Stimulated activated CD4-positive, alpha-beta T cell treated with anti-CD3 and anti-CD28 coated beads, Interleukin-15, amount 100 ng/mL, for 1 hour (primary cell): ENCODE measurements at places on chromosomes 6 and 20.

DNA sequence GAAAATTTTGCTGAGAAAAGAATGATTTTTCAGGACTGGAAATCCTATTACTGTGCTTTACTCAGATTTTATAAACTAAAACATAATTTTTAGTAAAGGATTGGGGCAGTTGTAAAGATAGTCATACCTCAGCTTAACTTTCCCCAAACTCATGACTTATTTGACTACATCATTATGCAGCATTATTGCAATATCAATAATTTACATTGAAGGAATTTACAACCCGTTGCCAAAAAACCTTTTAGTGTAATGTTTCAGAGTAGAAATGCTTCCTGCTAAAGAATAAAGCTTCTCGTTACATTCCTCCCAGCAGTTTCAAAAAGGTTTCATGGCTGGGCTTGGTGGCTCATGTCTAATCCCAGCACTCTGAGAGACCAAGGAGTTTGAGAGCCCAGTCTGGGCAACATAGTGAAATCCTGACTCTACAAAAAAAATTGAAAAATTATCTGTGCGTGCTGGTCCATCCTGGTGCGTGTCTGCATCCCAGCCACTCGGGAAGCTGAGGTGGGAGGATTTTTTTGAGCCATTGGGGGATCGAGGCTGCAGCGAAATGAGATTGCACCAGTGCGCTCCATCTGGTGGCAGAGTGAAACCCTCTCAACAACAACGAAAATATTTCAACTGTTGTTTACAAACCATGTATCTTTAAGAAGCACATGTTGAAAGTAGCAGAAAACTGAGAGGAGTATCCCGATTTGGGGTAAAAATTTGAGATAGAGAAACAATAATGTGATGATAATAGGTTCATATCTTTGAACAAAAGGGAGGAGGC lies 4.4 kb downstream of the AMD1 start:
- DNase-seq = no peak

DNA sequence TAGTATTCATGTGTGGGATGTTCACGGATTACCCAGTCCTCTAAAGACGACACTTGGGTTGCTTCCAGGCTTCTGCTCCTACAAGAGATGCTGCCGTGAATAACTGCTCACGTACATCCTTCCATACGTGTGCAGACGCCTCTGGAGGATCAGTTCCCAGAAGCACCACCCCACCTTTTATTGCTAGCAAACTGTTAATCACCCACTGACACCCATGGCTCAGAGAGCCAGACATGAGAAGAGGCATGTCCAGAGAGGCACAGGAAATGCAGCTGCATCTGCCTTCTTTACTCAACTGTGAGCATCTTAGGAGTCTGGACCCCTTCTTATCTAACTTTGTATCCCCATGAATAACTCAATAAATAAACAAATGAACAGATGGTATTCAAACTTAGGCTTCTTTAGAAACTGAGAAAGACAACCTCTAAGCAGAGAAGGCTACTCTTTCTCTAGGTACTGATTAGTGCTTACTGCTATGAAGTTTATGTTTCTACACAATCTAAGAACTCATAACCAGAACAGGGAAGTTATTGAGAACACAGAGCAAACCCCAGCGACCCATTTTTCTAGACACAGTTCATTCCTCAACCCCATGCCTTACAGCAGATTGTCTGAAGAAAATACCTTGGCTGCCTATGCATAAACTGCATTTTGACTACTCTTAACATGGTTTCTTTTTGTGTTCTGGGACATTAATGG lies 228.7 kb upstream of the RREB1 start:
- no peak for DNase-seq

- no peak for DNase-seq
Observed at GRCh38 chr6:106170030-106170791, 84.1 kb downstream of the PRDM1 start.

DNA sequence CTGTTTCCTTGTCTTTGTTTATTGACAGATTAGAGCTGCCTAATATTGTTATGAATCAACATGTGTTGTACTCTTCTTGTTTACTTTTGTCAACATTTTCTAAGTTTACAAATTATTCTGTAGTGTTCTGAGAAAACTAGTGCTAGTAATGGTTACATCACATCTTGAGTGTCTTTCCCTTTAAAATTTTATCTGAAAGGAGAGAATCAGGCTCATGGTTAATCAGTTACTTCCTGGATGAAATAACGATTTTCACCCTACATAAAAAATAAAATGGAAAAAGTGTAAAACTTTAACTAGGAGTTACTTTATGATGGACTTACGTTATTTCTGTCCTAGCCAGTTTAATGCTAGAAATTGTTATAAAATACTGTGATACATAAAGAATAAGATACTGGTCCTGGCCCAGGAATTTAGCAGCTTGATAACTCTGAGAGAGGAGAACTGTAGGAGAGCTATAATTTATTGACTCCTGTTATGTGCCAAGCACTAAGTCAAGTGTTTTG lies 26.4 kb upstream of the BMP5 start:
- DNase-seq = no peak

GRCh38 chr20:13461849-13462458 lies 176.8 kb downstream of the TASP1 start:
- no peak for DNase-seq

DNA sequence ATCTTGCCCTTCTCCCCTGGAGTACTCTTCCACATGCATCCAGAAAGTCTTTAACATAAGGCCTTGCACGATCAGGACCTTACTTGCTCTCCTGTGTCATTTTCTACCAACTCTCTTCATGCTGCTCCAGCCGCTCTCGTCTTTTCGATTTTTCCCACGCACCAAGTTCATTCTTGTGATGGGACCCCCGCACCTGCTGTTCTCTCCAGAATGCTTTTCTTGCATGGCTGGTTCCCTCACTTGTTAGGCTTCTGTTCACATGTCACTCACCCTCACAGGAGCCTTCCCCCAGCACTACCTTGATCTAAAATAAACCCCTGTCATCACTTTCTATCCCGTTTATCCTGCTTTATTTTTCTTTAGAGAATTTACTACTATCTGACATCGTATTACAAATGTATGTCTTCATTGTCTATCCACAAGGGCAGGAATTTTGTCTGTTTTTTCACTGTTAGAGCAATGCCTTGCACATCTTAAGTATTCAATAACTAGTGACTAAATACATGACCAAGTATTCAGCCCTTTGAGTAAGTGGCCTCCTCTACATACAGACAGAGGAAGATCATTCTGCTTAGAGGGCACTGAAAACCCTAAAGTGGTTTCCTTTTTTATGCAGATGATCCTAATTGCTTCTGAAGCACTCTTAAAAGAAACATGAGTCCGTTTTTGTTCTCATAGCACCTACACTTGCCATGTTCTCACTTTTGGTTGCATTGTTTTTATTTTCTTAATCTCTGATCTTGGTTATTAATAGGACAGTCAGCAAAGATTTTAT lies 166.9 kb downstream of the SLC16A10 start:
- DNase-seq = no peak

- DNase-seq = no peak
Observed at GRCh38 chr6:138864343-138864890, 68.5 kb downstream of the ECT2L start.

DNA sequence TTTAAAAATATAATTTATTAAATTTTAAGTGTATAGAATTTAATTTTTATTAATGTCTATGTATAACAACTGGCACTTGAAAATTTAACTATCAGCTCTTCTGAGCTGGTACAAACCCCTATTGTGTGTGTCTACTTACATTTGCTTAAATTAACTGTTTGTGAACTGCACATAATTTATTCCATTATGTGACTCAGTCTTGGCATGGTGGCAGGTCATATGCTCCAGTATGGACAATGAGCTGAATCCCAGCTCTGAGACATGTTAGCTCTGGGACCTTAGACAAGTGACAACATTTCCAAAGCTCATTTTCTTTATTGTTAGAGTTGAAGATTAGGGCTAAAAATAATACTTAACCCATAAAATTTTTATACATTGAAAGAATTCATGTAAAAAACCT lies 526.1 kb upstream of the MARCKS start:
- no peak for DNase-seq

DNA sequence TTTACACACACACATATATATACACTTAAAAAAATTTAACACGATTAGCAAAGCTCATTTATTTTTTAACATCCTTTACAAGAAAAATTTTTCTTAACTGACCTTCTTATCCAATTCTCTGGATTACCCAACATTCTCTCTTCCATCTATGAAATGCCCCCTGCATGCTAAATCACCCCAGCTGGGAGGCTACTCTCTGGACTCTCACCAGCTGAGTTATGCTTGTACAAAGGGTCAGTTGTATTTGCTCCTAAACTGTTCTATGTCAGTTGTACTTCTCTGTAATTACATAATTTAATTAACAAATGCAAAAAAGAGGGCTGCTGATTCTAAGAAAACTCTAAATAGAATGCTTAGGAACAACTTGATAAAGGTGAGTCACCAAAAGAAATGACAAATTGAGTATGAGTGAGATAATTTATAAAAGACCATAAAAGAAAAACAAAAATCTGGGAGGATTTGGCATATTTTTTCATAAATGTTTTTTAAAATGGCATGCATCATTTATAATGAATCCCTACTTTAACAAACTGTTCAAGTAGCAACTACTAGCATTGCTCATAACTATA lies 120.5 kb downstream of the KIF13A start:
- DNase-seq = no peak

- DNase-seq = no peak
Observed at GRCh38 chr20:40682104-40682981, 6.7 kb downstream of the MAFB start.

DNA sequence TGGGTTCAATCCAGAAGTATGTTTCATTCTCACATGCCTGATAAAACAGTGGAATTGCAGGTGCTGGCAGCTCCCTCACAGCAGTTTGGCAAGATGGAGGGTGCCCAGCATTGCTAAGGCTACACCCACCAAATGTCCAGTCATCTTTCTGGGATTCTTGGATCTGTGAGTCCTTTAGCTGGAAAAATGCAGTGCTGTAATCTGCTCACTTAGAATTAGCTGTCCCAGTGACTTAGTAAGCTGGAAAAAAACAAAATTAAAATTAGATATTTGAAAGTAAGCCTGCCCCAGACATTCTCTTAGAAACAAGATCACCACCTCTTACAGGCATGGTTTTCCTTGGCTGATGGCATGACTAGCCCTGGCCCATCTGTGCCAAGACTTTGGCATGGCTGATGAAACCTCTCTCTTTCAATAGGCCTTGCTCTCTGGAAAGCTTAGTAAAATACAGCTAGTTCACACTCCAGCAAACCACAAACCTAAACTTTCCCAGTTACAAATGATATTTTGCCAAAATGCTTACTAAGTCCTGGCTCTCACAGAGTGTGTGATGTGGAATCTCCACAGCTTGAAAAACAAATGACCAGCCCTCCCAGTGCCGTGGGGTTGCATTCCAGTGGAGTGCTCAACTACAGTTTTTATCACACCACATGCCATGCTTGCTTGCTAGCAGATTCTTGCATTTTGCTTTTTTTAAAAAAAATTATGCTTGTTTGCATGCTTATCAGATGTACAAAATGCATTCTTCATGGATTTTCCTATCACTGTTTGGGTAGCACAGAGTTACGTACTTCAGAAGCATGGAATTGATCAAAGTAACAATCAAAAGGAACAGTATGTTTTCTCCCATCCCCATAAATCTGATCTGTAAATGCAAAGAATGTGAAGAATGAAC lies 261.5 kb downstream of the EYA4 start:
- no peak for DNase-seq

- DNase-seq = no peak
Observed at GRCh38 chr6:102355578-102355977, 962.1 kb downstream of the GRIK2 start.

- no peak for DNase-seq
Observed at GRCh38 chr6:118307581-118307980, 240.5 kb upstream of the PLN start.

- DNase-seq = no peak
Observed at GRCh38 chr20:15446373-15446772, 1109.0 kb upstream of the FLRT3 start.

DNA sequence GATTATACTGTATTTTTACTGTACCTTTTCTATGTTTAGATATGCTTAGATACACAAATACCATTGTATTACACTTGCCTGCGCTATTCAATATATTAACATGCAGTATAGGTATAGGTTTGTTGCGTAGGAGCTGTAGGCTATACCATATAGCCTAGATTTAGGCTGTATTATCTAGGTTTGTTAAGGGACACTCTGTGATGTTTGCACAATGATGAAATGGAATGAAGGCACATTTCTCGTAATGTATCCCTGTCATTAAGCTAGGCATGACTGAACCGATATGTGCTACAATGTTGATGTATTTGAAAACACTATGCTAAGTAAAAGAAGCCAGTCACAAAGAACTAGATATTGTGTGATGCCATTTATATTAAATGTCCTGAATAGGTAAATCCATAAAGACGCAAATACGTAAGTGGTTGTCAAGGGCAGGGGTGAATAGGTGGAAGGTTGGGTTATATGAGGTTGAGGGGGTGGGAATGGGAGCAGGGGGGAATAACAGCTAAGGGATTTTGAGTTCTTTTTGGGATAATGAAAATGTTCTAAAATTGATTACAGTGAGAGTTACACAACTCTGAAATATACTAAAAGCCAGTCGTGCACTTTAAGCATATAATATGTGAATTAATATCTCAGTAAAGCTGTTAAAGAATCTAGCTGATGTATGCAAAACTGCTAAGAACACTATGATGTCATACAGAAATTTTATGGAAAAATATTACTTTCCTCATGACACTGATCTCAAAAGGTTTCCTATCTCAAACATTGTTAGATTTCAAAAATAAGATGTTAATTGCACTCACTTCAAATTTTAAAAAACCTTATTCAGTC lies 97.4 kb downstream of the NCOA3 start:
- no peak for DNase-seq

DNA sequence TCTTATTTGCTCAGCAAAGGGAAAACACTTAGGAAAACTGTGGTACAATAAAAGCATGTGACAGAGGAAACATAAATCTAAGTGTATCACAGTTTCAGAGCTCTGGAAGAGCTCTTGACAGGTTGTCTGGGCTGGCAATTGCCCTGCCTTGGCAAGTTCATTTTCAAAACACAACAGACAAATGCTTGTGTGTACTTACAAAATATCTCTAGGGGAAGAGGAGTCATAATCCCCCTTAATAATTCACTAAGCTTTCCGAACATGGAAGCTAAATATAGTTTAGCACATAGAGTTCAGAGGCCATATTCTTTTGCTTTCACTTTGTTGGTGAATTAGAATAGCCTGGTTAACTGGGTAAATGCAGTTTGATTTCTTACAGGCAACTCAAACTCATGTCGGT lies 211.6 kb upstream of the THEMIS start:
- DNase-seq = no peak

DNA sequence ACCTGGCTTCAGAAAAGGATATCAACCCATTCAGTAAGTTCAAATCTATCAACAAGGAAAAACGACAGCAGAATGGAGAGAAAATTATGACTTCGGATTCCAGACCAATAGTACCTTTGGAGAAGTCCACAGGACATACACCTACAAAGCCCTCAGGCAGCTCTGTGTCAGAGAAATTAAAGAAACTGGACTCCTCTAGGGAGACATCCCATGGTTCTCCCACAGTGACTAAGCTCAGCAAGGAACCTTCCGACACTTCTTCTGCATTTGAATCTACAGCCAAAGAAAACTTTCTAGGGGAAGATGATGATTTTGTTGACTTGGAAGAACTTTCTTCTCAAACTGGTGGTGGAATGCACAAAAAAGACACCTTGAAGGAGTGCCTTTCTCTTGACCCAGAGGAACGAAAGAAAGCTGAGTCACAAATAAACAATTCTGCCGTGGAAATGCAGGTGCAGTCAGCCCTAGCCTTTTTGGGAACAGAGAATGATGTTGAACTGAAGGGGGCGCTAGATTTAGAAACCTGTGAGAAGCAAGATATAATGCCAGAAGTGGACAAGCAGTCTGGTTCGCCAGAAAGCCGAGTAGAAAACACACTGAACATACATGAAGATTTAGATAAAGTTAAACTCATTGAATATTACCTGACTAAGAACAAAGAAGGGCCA lies 67.4 kb upstream of the HINT3 start:
- no peak for DNase-seq

- no peak for DNase-seq
Observed at GRCh38 chr6:90197854-90198496, 98.7 kb downstream of the BACH2 start.
